ENCODE measurements at places on chromosomes 5 and 9.
A peak's percentile ranks its signal among the peaks of the same experiment; 100 is the strongest.

GRCh38 chr9:127295005-127295404 is 30.4 kb downstream of the GARNL3 start:
- no peak for DNase-seq

GRCh38 chr5:170626507-170627150 is 122.8 kb downstream of the KCNIP1 start:
- no peak for DNase-seq

DNA sequence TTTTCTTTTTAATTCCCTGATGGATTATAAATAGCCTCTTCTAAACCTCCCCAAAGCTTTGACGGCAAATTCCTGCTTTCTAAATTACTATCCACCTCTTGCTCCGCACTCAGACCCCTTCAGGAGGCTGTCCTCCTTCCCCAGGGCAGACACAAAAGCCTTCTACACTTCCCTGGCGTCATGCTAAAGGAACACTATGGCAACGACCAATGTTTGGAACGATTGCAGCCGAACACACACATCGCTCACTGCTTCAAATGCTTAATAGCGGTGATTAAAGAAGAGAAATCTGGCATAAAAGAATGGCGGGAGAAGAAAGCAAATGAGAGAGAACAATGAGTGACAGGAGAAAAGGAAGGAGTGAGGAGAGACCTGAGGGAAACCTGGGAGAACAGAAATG is 297.3 kb downstream of the MLLT3 start:
- DNase-seq, result no peak

GRCh38 chr9:20188616-20189369 is 400.0 kb upstream of the SLC24A2 start:
- no peak for DNase-seq

- peak; percentile 4 for DNase-seq
These were observed 1018.4 kb upstream of the ARRDC3 start for GRCh38 chr5:92401492-92401891.

- DNase-seq, result peak; percentile 83
These were observed 189.8 kb upstream of the MAP3K1 start for GRCh38 chr5:56625541-56625940.

DNA sequence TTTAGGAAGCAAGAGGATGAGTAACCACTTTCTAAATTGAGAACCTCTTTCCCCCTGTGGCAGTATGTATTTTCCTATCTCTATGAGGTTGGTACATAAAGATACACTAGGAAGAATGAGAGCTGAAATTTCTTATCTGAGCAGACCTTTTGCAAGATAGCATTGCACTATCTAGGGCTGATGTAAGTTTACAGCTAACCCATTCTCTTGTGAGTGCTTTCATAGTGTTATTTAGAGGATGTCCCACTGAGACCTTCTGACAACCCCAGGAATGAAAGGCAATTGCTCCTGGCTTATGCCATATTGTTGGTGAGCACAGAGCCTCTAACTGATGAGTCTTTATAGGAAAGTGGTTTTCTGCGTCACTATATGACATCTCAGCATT is 1209.3 kb upstream of the CDH6 start:
- no peak for DNase-seq

- no peak for DNase-seq
These were observed 32.9 kb upstream of the GOLGA1 start for GRCh38 chr9:124973807-124974206.

DNA sequence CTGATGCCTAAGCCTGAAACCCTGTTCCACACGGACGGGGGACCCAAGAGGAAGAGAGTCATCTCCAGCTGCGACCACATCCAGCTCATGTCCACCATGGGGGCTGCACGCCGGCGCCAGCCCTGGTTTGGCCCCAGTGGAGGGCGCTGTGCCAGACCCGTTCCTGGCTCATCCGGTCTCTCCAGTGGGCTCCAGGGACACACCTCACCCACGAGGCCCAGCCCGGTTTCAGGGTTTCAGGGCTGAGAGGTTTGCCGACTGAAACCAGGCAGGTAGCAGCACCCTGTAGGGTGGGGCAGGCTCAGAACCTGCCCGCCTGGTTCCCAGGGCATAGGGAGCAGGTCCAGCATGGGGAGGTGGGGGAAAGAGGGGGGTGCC is 71.4 kb upstream of the STXBP1 start:
- DNase-seq, result no peak

GRCh38 chr5:85395526-85395925 is 1010.8 kb upstream of the EDIL3 start:
- DNase-seq, result no peak

DNA sequence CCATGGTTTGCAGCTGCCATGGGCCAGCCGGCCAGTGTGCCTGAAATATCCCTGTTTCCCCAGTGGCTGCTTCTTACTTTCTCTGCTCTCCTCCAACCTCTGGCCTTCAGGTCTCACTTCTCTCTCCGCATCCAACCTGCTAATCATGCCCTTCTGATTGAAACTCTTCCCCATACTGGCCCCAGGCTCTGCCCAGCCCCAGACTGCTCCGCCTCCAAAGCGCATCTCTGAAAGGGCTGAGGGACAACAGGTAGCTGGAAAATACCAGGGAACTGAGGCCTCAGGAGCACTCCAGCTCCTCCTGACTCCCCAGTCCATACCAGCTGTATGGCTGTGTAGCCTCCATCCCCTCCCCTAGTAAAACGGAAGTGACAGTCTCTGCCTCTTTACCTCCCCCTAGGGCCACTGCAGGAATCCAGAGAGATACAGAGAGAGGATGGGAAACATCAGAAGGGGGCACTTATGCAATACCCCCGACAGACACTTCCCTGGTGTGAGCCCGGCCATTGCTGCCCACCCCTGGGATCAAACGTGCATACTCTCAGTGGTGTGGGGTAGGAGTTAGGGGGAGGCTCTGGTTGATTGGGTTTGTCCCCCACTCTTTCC is 34.2 kb downstream of the PAX5 start:
- no peak for DNase-seq

- DNase-seq, result no peak
These were observed 10.4 kb upstream of the SLC30A5 start for GRCh38 chr5:69083412-69083811.

- no peak for DNase-seq
These were observed 140.8 kb upstream of the ADAMTSL1 start for GRCh38 chr9:18333157-18333556.

- no peak for DNase-seq
These were observed 10.9 kb downstream of the EXOC3 start for GRCh38 chr5:453725-454481.

- peak; percentile 76 for DNase-seq
These were observed 13.3 kb downstream of the DCANP1 start for GRCh38 chr5:135433681-135434426.

DNA sequence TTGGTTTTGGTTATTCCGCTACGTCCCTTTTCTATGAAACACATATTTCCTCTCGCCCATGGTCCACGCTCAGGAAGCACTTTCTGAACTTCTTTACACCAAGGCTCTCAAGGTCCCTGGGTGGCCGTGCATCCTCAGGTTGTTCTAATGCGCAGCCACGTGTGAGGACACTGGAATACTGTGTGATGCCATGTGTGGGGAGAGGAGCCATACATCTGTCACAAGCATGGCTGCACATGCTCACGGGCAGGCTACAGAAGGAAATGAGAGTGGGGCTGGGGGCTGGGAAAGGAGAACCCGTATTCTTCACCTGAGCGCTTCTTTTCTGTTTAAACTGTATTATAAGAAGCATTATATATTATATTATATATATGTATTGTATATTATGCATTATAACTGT is 36.7 kb downstream of the PRRT1B start:
- no peak for DNase-seq

DNA sequence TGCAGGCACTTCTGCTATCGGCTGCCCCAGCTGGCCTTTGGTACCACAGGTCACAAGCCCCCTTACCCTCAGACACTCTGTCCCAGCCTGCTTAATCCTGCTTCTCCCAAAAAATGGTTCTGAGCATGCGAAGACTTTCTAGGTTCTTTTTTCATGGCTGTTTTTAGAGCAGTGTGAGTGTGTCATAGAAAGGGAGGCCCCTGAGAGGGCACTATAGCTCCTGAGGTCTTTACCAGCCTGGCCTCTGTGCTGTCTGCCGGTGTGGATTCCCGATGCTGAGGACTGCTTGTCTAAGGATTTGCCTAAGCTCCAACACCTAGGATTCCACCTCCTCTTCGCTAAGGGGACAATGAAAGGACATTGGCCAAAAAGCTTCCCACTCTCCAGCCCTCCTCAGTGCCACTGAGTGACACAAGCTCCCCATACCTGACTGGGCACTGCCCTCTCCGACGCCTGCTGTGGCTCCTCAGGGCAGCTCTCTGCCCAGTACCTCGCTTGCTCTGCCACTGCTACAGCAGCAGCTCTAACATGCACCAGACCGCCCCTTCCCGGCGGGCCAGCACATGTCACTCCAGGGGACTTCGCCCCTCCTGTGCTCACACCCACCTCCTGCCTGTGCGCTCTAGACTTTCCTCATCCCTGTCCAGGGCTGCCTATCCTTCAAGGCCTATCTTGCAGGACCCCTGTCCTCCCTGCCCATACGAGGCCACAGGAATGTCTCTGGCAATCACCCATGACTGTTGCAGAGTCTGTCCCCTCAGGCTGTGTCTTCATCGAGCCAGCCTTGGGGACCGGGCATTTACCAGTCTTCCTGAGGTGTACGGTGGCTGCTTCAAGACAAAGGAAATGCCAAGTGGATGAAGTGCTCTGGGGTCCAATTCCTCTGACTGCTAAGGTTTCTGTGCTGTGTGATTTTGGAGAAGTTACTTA is 21.0 kb downstream of the MACROH2A1 start:
- no peak for DNase-seq

DNA sequence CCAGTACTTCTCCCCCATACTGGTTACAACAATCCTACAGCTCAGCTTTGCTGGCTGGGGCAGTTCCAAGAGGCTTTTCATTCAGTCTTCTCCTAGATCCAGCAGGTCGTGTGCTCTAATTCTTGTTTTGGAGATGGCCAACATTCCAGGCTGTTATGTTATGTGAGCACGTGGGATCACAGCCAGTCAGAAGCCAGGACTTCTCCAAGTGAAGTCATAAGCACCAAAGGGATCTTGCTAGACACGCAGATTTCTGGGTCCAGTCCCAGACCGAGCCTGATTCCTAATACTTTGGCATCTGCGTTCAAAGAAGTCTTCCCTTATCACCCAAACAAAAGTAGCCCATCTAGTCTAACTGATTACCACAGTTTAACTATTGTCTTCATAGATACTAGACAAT is 1.4 kb upstream of the LARP1 start:
- peak; percentile 91 for DNase-seq

DNA sequence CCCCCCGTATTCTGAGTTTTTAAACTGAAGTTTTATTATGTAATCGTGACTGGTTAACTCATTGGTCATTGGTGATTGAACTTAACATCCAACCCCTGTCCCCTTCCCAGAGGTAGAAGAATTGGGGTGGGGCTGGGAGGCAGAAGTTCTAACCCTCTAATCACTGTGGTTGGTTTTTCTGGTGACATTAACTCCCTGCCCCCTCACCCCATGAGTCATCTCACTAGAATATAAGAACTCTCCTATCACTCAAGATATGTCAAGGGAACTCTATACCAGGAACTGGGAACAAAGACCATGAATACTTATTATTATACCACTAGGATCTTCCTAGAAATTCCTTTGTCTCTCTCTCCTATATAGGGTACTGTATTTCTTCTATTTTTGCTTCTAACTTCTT is 52.3 kb upstream of the CAVIN4 start:
- no peak for DNase-seq

DNA sequence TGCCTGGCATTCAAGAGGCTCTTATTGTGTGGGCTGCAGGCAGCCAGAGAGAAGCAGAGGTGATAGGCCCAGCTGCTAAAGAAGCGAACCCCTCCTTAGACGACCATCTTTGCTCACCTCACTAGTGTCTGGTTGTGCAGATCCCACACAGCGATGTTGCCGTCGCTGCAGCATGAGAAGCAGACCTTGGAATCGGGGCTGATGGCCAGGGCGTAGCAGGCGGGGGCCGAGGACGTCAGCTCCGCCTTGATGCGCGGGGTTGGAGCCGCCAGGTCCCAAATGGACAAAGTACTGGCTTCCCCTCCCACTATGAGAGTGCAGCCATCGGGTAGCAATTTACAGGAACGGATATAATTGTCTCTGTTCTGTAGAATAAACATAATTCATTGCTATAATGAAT is 98.7 kb downstream of the TLE1 start:
- no peak for DNase-seq
